Suppressor macrophage treated with lipopolysaccharide for 1 hour (primary cell): ENCODE measurements at places on chromosomes 1 and 21.

- DNase-seq, result no peak
These were observed 826.1 kb downstream of the MRPL39 start for GRCh38 chr21:24781146-24781545.

GRCh38 chr21:29072873-29073221, 601 bp downstream of the CCT8 start:
- peak; percentile 52 for DNase-seq

GRCh38 chr1:51750729-51751128, 127.8 kb downstream of the NRDC start:
- DNase-seq, result peak; percentile 16

GRCh38 chr1:86471291-86471690, 2.6 kb downstream of the CLCA1 start:
- no peak for DNase-seq

DNA sequence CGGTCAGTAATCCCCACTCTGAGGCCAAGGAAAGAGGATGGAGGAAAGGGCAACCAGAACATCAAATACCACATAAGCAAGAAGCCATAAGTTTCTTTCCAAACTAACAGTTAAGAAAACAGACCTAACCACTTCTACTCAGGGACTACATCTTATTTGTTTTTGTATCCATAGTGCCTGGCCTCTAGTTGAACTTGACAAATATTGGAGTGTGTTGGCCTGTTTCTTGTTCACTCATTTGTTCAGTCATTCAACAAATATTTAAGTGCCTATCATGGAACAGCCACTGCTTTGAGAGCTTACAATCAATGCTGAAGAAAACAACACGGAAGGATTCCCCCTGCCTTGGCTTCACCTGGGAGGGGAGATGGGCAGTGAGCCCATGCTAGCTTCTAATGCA, 69.7 kb downstream of the ST6GALNAC3 start:
- no peak for DNase-seq

GRCh38 chr1:23171181-23171755, 2.6 kb upstream of the LUZP1 start:
- DNase-seq, result no peak

DNA sequence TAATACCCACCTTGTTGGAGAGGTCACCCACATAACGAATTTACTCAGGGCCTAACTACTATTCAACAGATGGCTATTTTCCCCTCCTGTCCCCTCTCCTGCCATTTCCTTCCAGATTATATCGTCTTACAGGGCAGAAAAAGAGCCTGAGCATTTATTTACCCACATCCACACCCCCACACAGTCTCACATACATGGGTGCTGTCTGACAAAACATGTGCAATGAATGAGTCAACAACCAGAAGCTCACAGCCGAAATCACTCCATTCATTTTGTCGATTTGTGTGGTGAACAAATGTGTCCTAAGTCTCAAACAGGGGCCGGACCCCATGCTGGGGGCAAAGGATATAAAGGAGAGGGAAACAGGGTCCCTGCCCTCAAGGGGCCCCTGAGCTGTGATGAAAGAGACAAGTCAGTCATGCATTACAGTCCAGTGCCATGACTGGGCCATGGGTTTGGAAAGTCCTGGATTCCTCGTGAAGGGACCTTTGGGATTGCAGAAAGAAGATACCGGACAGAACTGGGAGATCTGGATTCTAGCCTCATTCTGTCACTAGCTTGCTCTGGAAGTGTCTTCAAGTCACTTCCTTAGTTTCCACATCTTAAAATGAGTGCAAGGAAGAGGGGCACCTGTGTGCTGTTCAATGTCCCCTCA, 16.4 kb upstream of the ZNF683 start:
- no peak for DNase-seq

DNA sequence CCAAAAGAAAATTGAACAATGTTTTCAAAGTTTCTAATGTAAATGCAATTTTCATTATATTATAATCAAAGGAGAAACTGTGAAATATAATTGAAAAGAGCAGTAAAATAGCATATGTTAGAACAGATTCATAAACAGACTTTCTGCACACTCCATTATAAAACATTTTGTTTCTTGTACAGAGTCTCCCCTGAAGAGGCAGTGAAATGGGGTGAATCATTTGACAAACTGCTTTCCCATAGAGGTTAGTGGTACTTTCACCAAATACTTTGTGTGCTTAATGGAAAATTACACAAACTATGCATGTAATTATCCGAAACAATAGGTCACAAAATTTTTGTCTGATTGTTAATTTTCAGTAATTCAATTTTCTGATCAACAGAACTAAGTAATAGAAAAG, 1.9 kb downstream of the RGS18 start:
- no peak for DNase-seq

DNA sequence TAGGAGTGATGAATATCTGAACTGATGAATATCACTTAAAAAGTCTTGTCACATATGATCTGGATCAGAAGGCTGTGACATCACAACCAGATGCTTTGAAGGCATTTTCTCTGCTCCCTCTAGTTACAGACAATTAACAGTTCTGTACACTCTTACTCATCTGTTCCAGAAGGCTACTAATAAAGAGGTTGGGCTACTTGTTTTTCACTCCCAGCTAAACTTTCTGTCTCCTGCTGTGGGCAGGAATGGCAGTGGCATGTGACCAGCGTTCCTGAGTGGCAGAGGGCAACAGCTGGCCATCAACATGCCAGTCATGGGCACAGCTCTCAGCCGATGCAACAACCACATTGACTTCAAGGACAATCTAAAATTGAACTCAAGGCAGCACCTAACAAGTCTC, 66.7 kb downstream of the SLC45A1 start:
- no peak for DNase-seq

- DNase-seq, result no peak
These were observed 1.4 kb upstream of the USP1 start for GRCh38 chr1:62435231-62436038.

DNA sequence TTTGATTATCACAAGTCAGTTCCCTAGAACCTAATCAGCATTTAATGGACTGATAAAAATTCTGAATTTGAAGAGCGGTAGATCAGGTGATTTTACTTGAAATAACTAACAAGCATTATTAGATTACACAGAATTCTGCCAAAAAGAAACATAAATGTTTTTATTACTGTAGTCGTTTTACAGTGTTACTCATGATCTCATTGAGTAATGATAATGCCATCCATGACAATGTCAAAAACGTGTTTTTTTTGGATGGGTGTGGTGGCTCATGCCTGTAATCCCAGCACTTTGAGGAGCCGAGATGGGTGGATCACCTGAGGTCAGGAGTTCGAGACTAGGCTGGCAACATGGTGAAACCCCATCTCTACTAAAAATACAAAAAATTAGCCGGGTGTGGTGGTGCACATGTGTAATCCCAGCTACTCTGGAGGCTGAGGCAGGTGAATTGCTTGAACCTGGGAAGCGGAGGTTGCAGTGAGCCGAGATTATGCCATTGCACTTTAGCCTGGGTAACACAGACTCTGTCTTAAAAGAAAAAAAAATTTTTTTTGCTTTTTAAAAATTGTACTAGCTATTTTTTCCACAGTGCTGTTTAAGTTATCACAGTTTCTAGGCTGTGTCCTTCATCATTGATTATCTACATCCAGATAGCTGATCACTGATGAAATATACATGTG, 56.6 kb downstream of the LAMC1 start:
- DNase-seq, result no peak

DNA sequence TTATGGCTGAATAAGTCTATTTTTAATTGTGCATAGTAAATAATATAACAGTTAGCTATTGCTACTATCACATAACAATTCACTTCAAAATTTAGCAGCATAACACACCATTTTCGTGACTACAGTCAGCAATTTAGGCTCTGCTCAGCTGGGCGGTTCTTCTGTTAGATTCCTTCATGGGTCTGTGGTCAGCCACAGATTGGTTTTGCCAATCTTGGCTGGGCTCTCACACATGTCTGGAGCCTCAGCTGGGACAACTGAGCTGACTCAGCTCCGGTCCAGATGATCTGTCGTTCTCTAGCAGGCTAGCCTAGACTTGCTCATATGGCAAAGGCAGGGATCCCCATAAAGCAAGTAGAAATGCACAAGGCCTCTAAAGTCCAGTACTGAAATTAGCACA, 15.1 kb upstream of the CDC42BPA start:
- DNase-seq, result no peak

DNA sequence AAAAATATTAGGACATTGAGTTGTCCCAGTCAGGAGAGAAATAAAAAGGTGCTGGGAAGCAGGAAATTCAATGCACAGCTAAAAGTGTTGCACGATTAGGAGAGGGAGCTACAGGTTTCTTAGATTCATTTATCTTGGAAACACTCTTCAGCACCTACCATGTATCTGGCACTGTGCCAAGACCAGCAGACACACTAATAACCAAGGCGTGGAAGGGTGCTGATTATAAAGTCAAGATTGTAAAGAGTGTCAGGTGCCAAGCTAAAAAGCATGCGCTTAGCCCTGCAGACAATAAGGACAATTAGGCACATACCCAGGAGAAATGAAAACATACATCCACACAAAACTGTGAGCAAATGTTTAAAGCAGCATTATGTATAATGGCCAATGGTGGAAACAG, 129.9 kb downstream of the DSCAM start:
- no peak for DNase-seq

- no peak for DNase-seq
These were observed 17.0 kb downstream of the HIPK1 start for GRCh38 chr1:113946112-113946511.

- no peak for DNase-seq
These were observed 187.7 kb upstream of the CACYBP start for GRCh38 chr1:174812016-174812415.

- peak; percentile 83 for DNase-seq
These were observed 40.0 kb downstream of the SPTA1 start for GRCh38 chr1:158646465-158646864.

- DNase-seq, result no peak
These were observed 3.5 kb downstream of the PPP1R15B start for GRCh38 chr1:204408074-204408507.

GRCh38 chr1:30908696-30909364, at the start of gene SDC3:
Gene SDC3 (minus strand): TSS chr1:30908758. CDS start chr1:30908586, 172 bp downstream.
- peak; percentile 79 for DNase-seq

DNA sequence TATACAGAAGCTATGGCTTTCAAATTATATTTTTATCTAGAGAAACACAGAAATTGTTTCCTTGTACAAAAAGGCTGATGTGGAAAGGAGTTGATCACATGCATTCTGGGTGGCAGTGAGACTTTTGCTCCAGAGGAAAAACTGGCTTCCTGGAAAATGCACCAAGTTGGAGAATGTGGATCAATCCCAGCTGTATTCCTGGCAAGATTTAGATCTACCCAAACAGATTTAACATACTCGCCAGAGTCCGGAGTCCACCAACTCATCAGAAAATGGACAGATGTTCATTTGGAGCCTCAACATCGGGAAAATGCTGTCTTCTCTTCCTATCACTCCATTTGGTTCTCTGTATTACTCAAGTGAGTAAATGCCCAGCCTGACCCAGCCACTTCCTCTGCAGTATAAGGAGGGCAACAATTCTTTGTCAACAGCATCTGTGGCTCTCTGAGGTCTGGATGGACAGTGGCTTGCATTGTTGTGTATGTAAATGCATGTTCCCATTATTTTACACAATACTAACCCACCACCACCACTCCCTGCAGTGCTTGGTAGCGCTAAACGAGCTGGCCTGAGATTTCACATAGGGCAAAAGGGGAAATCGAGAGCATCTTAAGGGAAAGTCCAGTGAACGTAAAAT, 226.2 kb upstream of the IRF2BP2 start:
- DNase-seq, result peak; percentile 77

- no peak for DNase-seq
These were observed 142.3 kb downstream of the PLXNA2 start for GRCh38 chr1:208101661-208102431.

GRCh38 chr1:209048941-209049669, 534.4 kb upstream of the CAMK1G start:
- DNase-seq, result no peak

DNA sequence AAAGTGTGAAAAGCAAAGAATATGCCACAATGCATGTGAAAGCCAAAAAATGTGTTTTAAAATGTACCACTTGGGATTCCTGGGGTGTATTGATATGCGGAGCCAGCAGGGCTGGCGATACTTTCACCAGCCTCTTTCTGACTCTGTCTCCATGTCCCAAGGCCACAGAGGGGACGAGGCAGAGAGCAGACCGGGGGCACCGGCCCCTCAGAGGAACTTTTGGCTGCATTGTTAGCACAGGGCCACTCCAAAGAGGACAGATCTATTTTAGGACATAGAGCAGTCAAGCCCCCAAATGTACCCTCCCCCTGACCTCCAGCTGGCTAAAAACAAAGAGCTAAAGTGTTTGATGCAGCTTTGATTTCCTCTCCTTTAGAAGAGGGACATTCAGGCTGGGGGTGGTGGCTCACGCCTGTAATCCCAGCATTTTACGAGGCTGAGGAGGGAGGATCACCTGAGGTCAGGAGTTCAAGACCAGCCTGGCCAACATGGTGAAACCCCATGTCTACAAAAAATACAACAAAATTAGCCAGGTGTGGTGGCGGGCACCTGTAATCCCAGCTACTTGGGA, 25.6 kb upstream of the ZNF436 start:
- DNase-seq, result no peak

DNA sequence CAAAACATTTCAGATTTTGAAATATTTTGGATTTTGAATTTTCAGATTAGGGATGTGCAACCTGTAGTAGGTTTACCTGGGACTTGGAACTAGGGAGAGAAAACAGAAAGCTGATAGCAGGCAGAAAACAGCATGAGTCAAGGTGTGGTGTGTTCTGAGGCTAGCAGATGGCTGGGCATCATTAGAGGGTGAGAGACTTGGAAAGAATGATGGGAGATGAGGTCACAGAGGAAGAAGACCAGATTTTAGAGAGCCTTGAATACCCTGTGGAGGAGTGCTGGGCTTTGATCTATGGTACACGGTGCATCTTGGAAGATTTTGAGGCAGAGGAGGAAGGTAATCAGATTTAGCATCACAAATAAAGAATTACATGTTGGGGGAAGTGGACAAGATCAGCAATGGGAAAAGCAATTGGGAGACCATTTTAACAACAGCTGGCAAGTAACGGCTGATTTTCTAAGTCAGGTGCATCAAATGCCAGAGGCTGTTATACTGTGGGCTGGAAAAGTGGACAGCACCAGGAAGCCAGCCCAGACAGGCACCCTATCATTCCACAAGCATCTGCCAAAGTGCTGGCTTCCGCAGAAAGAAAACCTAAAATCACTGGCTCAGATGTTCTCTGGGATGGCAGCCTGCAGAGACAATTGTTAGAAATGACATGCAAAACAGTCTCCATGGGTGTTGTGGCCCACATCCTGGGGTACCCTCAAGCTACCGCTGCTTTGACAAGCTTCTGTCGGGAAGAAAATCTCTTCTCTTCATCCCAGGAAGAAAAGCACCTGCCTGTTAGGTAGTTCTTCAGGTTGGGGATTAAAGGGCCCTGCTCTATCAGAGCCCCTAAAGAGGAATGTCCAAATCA, 30.9 kb upstream of the CAMK1G start:
- DNase-seq, result no peak
